NCI-H187 (cell line): ENCODE measurements at places on chromosomes 6 and 20.

DNA sequence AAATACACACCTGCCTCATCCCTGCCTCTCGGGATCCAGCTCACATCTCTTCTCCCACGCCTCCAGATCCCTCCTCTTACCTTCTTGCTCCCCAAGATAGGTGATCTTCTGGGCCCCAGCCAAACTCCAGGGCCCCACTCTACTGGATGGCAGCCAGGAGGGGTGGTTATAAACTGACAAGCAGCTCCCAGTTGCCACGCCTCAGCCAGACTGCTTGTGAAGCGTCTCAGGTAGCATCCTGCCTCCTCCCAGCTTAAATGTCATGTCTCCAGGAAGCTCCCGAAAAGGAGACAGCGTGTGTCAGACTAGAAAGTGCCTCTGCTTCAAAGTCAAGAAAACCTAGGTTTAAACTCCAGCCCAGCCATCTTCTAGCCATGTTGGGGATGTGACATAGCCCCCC lies 114.1 kb downstream of the LRFN2 start:
- DNase-seq: no peak

DNA sequence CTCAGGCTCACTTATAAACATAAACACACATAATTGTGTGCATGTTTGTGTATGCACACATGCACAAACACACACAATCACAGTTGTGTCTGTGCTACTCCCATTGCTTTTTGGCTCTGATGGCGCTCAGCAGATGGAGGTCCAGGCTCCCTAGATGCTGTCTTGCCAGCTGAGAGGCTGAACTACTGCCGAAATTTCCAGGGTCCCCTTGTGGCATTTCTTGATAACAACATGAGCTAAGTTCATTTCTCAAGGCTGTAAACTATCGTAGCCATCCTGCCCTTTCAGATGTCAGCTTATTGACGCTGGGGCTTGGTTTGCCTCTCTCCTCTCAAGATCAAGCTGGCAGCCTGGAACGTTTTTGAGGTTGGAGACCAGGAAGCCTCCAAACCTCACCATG lies 313.9 kb upstream of the RNF24 start:
- DNase-seq: no peak

- DNase-seq: no peak
Measured at GRCh38 chr6:76026101-76026500, 46.4 kb downstream of the IMPG1 start.

DNA sequence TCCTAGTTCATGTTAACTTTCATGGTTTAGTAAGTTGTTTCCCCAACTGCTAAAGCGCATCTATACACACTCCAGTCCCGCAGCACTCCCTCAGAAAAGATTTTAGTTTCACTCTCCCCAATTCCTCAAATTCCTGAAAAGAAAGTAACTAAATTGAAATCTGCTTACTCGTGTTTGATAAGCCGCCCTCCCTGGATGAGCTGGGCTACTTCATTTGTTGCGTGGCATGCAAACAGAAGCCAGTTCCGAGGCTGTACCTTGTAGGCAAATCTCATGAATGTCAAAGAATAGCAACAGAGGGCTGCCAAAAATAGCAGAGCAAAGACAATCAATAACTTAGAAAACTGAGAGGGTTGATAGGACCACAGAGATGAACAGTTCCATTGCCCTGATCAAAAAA lies 16.9 kb downstream of the MPC1 start:
- no peak for DNase-seq

GRCh38 chr6:34580707-34581560 lies 24.8 kb upstream of the SPDEF start:
- no peak for DNase-seq

DNA sequence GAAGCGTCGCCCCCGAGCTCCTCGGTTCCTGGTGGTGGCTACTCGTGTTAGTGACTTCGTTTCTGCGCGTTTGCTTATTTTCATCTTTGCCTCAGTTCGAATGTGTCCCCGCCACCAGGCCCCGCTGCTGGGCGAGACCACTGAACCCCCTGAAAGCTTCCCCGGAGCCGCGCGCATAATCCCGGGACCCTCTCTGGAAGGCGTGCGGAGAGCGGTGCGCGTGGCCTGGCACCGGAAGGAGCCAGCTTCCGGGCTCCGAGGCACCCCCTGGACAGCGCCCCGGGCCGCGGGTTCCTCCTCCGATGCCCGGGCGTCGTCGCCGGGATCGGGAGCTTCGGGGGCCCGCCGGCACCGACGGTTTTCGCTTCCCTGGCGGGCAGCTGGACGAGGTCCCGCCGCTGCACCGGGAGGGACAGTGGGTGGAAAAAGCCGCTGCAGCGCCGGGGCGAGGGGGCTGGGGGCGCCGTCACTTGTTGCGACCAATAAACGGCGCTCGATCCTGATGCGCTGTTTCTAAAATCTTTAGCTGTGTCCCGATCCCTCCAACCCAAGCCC lies 643 bp upstream of the SLC35D3 start:
- DNase-seq: no peak

DNA sequence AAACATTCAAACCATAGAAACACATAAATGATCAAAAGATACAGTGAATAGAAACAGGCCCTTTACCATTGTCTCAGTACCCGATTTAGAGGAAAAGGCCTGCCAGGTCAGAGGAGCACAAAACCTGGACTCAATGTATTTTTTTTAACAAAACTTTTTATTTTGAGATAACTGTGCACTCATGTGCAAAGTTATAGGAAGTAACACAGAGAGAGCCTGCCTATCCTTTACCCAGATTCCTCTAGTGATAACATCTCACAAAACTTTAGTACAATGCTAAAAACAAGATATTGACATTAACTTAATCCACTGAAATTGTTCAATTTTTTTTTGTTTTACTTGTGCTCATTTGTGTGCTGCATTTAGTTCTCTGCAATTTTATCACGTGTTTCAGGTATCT lies 36.8 kb upstream of the SAMD3 start:
- no peak for DNase-seq

DNA sequence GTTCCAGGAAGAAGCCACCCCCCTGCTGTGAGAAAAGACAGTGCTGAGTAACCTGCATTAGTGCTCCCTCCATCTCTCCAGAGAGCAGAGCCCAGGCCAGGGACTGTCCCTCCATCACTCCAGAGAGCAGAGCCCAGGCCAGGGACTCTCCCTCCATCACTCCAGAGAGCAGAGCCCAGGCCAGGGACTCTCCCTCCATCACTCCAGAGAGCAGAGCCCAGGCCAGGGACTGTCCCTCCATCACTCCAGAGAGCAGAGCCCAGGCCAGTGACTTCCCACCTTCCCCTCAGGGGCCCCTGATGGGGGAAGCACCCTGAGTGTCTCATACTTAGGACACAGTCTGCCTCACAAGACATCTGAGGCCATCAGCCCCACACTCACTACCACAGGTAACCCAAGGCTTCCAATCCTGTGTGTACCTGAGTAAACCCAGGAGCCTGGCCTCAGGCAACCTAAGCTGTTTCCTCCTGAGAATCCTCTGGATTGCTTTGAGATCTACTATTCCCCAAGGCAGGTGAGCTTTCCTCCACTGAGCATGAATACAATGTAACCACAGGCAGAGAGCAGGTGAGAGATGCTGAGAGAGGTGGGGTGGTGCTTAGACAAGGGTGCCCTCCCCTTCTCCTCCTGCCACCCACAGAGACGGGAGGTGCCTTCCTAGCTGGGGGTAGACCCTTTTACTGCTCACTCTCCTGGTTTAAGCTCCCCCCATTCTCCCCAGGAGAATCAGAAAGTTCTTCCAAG lies 4.9 kb downstream of the TBXT start:
- DNase-seq: no peak

DNA sequence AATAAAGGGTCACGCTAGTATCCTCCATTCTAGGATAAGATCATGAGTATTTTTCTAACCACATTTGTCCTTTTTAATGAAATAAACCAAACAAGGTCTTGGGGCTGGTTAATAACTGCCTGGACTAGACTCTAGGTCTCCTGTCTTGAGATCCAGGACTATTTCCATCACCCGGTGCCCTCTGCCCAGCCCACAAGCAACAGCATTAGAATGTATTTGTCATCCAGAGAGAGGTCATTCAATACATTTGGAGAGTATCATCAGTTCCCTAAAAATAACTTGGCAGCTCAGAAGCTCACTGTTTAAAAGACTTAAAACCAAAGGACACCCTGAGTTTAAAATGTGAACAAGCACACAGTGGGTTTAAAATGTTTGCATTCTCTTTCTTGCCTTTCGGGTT lies 4.4 kb upstream of the RBM24 start:
- no peak for DNase-seq

- DNase-seq: no peak
Measured at GRCh38 chr6:143959927-143960326, 48.1 kb downstream of the PLAGL1 start.

DNA sequence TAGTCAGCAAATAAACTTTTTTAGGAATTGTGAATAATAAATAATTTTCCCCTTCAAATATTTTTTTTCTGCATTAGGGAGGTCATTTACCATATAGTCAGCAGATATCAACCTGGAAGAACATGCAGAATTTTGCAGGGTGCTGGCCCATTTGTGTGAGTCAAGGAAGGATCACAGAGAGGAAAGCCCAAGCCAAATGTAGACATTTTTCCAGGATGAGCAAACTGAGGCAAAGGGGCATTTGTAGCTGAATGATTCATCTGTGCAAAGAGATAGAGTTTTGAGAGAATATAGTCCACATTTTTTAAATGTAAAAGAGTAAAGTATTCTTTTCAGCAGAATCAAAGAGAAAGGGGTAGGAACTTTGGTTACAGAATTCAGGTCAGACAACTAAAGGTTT lies 555.5 kb upstream of the MARCKS start:
- no peak for DNase-seq

GRCh38 chr20:34517114-34517505 lies 888 bp downstream of the DYNLRB1 start:
- no peak for DNase-seq

DNA sequence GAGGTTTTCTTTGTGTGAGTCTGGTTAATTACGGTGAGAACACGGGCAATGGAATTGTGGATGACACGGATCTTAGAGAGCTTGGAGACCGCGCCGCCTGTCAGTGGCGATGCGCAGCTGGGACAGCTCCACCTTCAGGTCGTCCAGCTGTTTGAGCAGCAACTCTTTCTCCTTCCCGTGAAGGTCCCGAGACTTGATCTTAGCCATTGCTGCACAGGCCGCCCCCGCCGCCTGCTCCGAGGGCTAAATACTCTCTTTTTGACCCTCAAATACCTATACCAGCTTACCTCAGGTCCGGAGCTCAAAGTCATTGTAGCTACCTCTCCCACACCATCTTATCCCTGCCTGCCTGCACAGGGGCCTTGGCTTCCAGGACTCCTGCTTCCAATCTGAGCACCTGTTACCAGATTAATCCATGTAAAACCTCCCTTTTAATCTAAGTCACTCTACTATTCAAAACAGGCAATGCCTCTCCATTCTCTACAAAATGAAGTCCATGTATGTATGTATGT lies 100.2 kb downstream of the PREP start:
- DNase-seq: no peak

- DNase-seq: no peak
Measured at GRCh38 chr6:71033890-71034289, 77.0 kb upstream of the B3GAT2 start.

DNA sequence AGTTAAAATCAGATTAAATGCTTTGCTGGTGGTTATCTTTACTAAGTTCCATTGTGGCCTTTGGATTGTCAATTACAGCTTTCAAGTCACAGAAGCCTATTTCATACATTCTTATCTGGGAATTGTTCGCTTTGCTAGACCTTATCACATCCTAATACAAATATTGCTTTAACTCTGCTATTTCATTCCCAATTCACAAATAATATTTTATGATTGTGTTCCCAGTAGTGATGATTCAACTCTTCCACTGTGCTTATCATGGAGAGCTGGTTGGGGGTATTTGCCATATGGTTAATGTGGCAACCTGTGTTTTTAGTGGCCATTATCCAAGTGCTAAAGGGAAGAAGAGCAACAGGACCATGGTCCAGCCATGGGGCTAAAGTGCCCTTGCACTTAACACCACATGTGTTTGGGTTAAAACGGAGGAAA lies 72.9 kb upstream of the GLP1R start:
- no peak for DNase-seq

DNA sequence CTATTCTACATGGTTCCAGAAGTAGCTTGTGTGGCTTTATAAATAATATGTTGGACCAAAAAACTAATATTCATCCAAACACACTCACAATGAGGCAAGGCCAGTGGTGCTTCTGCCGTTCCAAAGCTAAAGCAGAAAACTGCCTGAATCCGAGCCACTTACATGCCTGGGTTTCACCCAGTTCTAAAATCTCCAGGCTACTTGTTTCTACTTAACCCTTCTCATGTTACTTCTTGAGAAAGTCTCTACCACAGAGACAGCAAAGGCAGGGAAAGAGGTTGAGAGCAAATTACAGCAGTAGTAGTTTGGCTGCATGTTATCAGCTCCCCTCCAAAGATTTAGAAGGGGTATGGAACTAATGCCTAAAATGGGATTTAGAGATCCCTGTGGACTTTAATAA lies 62.0 kb downstream of the FAXC start:
- no peak for DNase-seq

DNA sequence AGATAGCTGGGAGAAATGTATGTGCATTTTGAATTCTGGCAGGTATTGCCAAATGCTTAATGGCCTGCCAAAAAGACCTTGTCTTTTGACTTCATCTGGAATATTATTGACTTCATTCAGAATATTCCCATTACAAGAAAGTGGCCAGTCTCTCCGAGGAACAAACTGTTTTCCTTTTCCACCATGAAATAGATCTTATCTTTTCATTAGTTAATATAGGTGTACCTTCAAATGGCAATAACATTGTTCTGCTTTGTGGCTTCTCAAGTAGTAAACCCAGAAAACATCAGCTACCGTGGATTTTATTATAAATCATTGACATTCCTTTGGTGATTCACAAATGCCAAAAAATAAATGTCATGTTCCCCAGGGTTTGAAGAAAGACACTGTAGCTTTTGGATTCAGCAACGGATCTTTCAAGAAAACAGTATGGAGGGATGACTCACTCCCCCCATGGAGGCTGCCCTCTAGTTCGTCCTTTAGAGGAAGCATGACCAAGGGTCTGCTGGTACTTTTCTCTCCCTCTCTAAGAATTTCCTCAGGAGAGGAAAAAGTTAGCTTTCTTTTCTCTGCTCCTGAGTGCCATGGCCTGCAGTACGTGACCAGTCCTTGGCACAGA lies 1.1 kb upstream of the RNF182 start:
- no peak for DNase-seq

DNA sequence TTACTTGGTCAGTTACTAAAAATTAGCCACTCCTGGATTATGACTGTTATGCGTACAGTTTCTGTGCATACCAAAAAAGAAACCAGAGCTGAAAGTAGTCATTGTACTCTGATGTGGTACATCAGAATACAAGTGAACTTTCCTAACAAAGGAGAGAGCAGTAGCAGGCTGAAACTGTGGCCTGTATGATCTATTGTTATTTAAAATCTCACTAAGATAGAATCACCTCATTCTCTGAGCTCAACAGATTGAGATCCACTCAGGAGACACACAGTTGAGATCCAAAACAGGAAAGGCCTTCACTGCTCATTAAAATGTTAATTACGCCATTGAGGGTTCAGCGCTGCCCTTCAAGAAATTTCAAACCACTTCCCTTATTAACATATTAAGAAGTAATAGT lies 576.4 kb downstream of the LMBRD1 start:
- no peak for DNase-seq

GRCh38 chr6:84671183-84671582 lies 93.2 kb downstream of the TBX18 start:
- DNase-seq: no peak

- no peak for DNase-seq
Measured at GRCh38 chr20:33773412-33774089, 37.6 kb upstream of the CHMP4B start.

GRCh38 chr20:5859608-5860007 lies 90.7 kb downstream of the TRMT6 start:
- no peak for DNase-seq

- DNase-seq: no peak
Measured at GRCh38 chr6:106513808-106514582, 115.3 kb downstream of the RTN4IP1 start.

- DNase-seq: no peak
Measured at GRCh38 chr6:134892362-134892761, 57.5 kb downstream of the ALDH8A1 start.
